Activated T-helper 1 cell treated with anti-CD3 and anti-CD28 coated beads, Interleukin-12 subunit alpha, Interleukin-12 subunit beta, Interleukin-2, Interleukin-4 antibody, amounts not matched to agents 30 ng/mL and 10 ng/mL and 1 ng/mL, durations not matched to agents 14 hours and 24 hours and 36 hours (primary cell): ENCODE measurements at places on chromosomes 13 and 19. TPM values are rescaled to one million over a fixed set of nuclear protein-coding genes. Genes with fewer than 3 reads are reported as not detected.

Gene CLIP3
- total RNA-seq = 2.2 and 4.4 TPM in 2 replicates

Gene POU4F1
- 0.23 and 0.29 TPM in 2 replicates for total RNA-seq

Gene PBX4
- total RNA-seq = 28.0 and 29.6 TPM in 2 replicates

Gene CNFN
- total RNA-seq = not detected in 2 replicates

Gene DNAJC3
- total RNA-seq = 27.9 and 30.1 TPM in 2 replicates

Gene RNF113B
- total RNA-seq = not detected in 2 replicates

- H3K27ac ChIP-seq = no peak overlapping the region
- H3K27me3 ChIP-seq = no peaks in the 10 kb centered on the region
- no peaks in the 10 kb centered on the region for H3K36me3 ChIP-seq
- H3K4me3 ChIP-seq = no peak overlapping the region
- DNase-seq = no peak
Measured at GRCh38 chr13:59343993-59344822, 819.5 kb downstream of the DIAPH3 start.

DNA sequence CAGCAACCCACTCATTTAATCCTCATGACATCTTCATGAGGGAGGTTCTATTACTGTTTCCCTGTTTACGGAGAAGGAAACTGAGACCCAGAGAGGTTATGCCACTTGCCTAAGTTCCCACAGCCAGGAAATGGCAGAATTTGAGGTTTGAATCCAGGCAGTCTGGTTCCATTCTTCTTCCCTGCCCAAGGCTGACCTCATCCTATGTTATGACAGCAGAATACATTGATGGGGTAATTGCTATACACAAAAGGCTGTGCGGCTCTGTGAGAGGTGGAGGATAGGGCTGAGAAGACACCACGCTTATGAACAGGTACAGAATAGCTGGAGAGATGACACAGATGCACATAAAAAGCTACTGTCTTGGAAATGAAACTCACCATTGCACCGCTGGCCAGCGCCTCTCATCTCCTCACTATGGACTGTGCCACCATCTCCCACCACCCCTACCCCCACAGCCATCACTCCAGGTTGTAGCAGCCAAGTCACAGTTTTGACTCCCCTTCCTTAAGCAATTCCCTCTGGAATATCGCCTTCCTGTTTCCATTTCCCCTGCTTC lies 11.5 kb downstream of the MAG start:
- DNase-seq = no peak
- no peaks in the 10 kb centered on the region for H3K36me3 ChIP-seq
- H3K4me1 ChIP-seq = no peaks in the 10 kb centered on the region
- no peak overlapping the region for H3K27ac ChIP-seq

- H3K27me3 ChIP-seq = no peaks in the 10 kb centered on the region
- peak overlapping the region; percentile 86 for H3K4me3 ChIP-seq
- H3K4me1 ChIP-seq = peaks cover 30% of the 10 kb centered on the region
- DNase-seq = peak; percentile 100
Measured at GRCh38 chr19:44890366-44891015, 563 bp upstream of the TOMM40 start.

DNA sequence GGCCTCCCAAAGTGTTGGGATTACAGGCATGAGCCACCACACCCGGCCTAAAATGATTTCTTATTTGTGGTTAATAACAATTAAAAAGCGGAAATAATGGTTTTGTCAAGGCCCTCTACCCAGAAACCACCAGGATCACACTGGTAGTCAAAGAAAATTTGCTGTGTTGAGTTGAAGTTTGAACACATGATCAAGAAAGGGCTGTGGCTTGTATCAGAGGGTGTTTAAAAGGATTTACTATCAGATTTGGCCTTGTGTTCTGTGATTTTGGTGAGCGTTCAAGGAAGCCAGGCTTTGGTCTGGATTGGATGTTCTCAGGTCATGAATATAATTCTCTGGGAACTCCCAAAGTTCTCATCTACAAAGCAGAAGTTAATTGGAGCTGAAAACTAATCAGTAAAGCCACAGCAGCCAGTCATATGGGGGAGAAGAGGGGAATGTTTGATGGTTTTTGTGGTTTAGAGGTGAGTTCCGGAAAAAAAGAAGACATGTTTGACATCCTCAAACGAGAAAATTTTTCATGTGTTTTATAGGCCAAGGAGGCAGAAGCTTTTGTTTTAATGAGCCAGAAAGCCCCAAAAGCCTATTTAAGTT lies 10.6 kb upstream of the ZNF556 start:
- H3K36me3 ChIP-seq = peaks cover 15% of the 10 kb centered on the region
- H3K27ac ChIP-seq = no peak overlapping the region
- DNase-seq = no peak
- no peaks in the 10 kb centered on the region for H3K4me1 ChIP-seq
- H3K27me3 ChIP-seq = no peaks in the 10 kb centered on the region

DNA sequence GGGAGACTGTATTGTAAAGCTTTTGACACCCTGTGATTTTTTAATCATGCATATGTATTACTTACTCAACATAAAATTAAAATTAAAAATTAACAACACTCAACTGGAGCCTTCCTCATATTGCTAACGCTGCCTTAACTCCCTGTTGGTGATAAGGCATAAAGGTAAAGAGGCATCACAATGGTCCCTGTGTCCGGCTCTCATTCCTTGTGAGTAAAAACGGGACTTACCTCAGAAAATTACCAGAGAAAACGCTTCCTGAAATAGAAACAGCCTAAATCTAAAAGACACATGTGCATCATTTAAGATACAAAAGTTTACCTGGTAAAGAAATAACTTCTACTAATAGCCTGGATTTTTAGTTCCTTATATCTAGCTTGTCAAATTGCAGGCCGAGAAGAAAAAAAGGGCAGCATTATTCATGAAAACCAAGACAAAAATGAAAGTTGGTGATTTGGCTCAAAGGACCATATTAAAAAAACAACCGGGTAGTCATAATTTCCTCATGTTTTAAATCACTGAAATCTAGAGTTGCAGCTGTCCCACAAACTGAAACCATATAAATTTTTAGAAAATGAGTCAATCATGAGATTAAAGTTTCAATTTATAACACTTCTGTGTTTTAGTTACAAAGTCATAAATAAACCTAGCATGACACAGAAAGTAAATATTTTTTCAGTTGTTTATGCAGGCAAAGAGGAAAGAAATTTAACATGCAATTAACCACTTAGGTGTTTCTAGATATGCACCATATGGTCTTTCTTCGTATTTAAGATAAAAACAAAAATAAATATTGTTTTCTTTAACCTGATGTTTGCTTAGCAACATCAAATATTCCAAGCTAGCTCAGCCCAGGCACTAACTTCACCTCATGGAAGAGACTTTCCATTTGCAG lies 94.7 kb downstream of the MIPEP start:
- H3K27ac ChIP-seq = no peak overlapping the region
- no peak overlapping the region for H3K4me3 ChIP-seq
- peaks cover under 1% of the 10 kb centered on the region for H3K4me1 ChIP-seq
- H3K36me3 ChIP-seq = peaks cover 4% of the 10 kb centered on the region
- no peaks in the 10 kb centered on the region for H3K27me3 ChIP-seq

DNA sequence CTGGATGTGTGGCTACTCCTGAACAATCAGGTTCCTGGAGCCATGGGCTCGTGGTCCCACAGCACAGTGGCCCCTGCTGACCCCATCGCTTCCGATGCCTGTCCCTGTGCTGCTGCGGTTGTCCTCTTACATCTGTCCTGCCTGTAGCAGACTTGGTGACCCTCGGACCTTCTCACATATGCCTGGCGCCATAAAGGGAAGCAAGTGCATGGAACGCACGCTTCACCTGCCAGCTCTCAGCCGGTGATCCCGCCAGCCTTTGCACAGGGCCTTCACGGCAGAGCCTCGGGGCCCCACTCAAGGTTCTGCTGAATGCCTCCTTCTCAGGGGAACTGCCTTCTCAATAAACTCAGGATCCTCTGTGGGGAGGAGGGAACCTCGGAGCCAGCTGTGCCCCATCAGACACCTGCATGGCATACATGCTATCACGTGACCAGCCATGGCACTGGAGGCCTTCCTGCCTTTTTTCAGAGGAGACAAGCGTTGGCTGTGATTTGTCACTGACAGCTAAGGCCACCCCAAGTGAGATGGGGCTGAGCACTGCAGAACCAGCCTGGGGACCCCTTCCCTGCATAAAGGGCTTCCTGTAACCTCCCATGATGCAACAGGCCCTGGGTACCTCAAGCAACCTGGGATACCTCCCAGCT lies 24.3 kb downstream of the PEPD start:
- no peak overlapping the region for H3K4me3 ChIP-seq
- no peaks in the 10 kb centered on the region for H3K36me3 ChIP-seq
- H3K27me3 ChIP-seq = no peaks in the 10 kb centered on the region
- H3K4me1 ChIP-seq = no peaks in the 10 kb centered on the region

DNA sequence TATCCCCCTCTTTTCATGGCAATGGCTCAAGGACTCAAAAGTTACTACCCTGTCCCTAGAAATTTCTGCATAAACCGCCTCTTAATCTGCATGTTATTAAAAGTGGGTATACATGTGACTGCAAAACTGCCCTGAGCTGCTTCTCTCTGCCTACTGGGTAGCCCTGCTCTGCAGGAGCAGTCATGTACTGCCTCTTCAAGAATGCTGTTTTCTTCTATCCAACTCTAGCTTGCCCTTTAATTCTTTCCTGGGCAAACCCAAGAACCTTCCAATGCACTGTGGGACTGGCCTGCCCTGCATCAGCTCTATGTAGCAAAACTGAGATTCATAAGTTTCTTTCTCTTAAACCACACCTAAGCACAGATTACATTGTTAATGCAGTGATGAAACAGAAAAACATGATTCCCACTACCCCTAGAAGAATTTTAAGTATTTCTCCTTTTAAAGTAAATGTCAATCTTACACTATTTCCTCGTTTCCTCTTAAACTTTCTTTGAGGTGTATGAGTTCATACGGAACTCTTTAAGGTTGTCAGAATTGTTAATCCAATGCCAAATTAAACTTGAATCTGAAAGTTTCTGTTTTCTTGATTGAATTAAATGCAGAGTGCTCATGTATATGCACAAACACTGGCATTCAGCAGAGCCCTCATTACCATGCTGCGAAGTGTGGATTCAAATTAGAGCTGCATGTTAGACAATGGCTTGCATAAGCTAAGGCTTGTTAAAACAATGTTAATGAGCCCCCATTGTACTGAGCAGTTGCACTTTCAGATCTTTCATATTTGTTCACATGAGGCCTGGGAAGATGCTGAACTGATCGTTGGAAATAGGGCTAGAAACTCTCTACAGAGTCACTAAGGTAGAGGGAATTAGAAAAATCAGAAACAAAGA lies 669.9 kb upstream of the PCDH20 start:
- no peaks in the 10 kb centered on the region for H3K4me1 ChIP-seq
- H3K36me3 ChIP-seq = no peaks in the 10 kb centered on the region
- no peak overlapping the region for H3K27ac ChIP-seq
- H3K4me3 ChIP-seq = no peak overlapping the region
- no peaks in the 10 kb centered on the region for H3K27me3 ChIP-seq

DNA sequence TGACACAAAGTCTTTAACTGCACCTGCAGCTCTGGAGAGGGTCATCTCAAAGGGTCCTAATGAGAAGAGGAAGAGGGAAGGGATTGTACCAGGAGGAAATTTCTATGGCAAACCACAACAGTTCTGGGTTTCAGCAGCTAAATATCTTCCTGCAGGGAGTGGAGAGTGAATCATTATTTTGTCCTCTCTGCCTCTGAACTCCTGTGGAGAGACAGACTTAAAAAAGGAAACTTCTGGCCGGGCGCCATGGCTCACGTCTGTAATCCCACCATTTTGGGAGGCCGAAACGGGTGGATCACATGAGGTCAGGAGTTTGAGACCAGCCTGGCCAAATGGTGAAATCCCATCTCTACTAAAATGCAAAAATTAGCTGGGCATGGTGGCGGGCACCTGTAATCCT lies 16.9 kb upstream of the C1QTNF9 start:
- no peak overlapping the region for H3K27ac ChIP-seq
- H3K27me3 ChIP-seq = no peaks in the 10 kb centered on the region
- peaks cover 69% of the 10 kb centered on the region for H3K36me3 ChIP-seq
- H3K4me3 ChIP-seq = no peak overlapping the region
- no peak for DNase-seq

- no peaks in the 10 kb centered on the region for H3K4me1 ChIP-seq
- H3K27ac ChIP-seq = no peak overlapping the region
- no peak overlapping the region for H3K4me3 ChIP-seq
- no peaks in the 10 kb centered on the region for H3K36me3 ChIP-seq
Measured at GRCh38 chr13:99144306-99144705, 56.3 kb upstream of the UBAC2 start.

DNA sequence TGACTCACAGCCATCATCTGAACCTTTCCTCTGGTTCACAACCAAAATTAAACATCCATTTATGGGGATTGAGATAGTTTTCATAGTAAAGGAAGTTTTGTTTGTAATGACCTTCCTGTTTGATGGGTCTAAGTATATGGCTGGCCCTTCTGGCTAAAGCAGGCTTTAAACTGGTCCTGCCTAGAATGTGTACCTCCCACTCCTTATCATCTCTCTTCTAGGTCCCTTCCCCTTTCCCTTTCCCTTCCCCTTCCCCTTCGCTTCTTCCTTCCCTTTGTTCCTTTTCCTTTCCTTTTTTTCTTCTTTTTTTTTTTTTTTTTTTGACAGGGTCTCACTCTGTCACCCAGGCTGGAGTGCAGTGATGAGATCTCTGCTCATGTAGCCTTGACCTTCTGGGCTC lies 35.6 kb downstream of the BBC3 start:
- H3K27me3 ChIP-seq = no peaks in the 10 kb centered on the region
- H3K27ac ChIP-seq = peak overlapping the region; percentile 23
- peaks cover 12% of the 10 kb centered on the region for H3K4me1 ChIP-seq
- H3K4me3 ChIP-seq = no peak overlapping the region

DNA sequence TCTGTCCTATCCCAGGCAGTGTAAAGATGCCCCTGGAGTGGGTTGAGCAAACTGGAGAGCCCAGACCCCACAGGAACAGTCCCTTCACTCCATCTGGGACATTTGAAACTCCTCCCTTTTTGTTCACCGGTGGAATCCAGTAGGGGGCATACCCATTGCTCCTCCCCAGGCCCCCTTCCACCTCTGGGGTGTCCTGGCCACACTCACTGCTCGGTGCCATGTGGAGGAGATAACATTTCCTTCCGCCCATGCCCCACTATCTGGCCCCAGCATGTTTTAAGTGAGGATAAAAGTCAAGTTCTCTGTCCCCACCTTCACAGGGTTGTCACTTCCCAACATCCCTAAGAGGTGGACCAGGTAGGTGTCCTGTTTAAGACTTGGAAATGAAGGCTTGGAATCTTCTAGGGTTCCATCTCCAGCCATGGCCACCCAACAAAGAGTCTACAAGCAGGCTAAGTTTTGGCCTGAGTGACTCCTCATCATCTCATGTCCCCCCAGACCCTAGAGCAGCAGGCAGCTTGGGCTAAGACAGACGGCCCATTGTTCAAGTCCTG lies 9.3 kb downstream of the ZNF526 start:
- no peaks in the 10 kb centered on the region for H3K27me3 ChIP-seq
- H3K36me3 ChIP-seq = peaks cover 48% of the 10 kb centered on the region
- peaks cover 15% of the 10 kb centered on the region for H3K4me1 ChIP-seq
- H3K4me3 ChIP-seq = no peak overlapping the region

GRCh38 chr19:48806818-48807589 lies 3.8 kb downstream of the BCAT2 start:
- H3K27me3 ChIP-seq = peaks cover 2% of the 10 kb centered on the region
- H3K36me3 ChIP-seq = peaks cover 5% of the 10 kb centered on the region
- DNase-seq = no peak
- peaks cover 23% of the 10 kb centered on the region for H3K4me1 ChIP-seq
- H3K4me3 ChIP-seq = no peak overlapping the region

- peaks cover 1% of the 10 kb centered on the region for H3K27me3 ChIP-seq
- H3K36me3 ChIP-seq = no peaks in the 10 kb centered on the region
Measured at GRCh38 chr13:30400376-30400775, 21.9 kb upstream of the UBE2L5 start.

- no peak overlapping the region for H3K4me3 ChIP-seq
- no peaks in the 10 kb centered on the region for H3K36me3 ChIP-seq
- no peaks in the 10 kb centered on the region for H3K27me3 ChIP-seq
Measured at GRCh38 chr13:93505104-93505952, 278.7 kb downstream of the GPC6 start.
